Muscle of arm (tissue), 14 donors: ENCODE measurements at places on chromosomes 7 and 10. TPM values are rescaled to one million over a fixed set of nuclear protein-coding genes. Genes with fewer than 3 reads are reported as not detected.

- DNase-seq, result no peak
Measured at GRCh38 chr10:106467506-106467905, 697.0 kb downstream of the SORCS1 start.

DNA sequence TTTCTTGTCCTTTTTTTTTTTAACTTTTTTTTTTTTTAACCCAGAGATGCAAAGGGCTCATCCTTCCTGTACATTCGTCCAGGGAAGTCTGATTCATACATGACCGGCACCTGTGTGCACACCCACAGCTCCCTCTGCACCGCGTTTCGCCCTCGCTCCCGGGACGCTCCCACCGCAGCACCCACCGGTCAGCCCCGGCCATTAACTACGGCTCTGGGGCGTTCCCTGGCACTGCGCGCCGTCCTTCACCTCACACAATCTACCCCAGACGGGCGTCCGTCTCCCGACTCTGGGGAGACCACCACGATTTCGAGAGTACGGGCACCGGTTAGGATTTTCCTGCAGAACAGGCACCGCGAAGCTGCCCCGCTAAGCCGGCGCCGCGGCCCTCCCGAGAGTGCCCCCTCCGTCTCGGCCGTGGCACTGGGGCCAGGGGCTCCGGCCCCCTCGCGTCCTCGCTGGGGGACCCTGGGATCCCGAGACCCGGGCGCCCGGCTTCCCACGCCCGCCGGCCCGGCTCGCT is 452 bp downstream of the ATE1 start:
- DNase-seq, result peak; percentile 57

GRCh38 chr10:56623064-56623463 is 262.0 kb upstream of the ZWINT start:
- DNase-seq, result no peak

GRCh38 chr7:25059576-25059975 is 65.5 kb downstream of the CYCS start:
- no peak for DNase-seq

The PPP1R17 gene
- not detected for polyA plus RNA-seq

GRCh38 chr7:25500393-25500921 is 272.2 kb upstream of the NPVF start:
- DNase-seq, result no peak

The SPAG6 gene
- 6.0 TPM for polyA plus RNA-seq

DNA sequence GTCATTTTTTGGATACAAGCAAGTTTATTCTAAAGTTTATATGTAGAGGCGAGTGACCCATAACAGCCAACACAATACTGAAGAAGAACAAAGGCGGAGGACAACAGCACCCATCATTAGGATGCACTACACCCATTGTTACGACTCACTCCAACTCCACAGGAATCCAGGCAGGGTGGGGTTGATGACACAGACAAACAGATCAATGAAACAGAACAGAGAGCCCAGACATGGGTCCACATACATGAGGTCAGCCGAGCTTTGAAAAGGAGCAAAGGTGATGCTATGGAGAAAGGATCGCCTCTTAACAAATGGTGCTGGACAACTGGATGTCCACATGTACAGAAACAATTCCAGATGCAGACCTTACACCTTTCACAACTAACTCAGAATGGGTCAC is 426.4 kb downstream of the PTPRN2 start:
- no peak for DNase-seq

DNA sequence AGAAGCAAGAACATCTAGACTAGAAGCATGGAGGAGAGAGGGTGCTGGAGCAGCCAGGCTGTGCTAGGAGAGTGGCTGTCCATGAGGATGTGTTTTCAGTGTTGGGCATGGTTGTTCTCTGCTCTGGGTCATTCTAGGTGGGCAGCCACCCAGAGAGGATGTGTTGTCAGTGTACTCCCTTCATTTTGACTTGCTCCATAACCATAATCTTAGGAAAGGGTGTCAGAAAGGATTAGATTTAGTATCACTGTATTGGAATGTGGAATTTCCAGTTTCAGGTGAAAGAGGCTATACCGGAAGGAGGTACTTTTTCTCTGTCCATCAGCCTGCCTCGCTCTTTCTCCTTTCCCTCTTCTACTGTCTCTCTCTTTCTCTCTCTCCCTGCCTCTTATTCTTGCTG is 474.5 kb upstream of the PODXL start:
- no peak for DNase-seq

The CNNM1 gene
- not detected for polyA plus RNA-seq

DNA sequence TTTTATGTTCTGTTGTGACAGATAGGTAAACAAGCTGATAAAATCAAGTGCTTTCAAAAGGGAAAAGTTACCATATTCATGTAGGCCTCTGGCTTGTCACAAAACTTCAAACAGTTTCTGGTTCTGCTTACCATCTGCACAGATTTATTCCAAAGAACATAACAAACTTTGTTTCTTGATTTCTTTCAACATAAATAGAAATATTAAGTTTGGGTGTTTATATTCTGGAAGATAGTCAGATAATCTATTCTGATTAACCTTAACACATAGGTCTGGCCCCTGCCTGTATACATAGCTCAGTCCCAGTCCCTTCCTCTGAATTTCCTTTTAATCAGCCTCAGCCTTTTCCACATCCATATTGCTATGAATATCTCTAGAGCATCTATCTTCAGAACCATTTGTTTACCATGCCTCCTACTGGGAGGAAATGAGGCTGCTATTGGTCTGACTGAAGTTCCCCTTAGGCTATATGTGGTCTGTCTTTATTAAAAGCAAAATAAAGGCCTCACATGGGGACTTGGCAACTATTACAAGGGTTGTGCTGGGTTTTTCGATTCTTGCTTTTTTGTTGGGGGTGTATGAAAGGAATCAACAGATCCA is 319.0 kb downstream of the HPSE2 start:
- DNase-seq, result no peak

GRCh38 chr10:43138757-43139241 is 554 bp downstream of the CSGALNACT2 start:
- no peak for DNase-seq

The AKR1C4 gene
- not detected for polyA plus RNA-seq

The KEL gene
- 1.7 TPM for polyA plus RNA-seq

The ZFAND4 gene
- polyA plus RNA-seq, result 10.9 TPM

DNA sequence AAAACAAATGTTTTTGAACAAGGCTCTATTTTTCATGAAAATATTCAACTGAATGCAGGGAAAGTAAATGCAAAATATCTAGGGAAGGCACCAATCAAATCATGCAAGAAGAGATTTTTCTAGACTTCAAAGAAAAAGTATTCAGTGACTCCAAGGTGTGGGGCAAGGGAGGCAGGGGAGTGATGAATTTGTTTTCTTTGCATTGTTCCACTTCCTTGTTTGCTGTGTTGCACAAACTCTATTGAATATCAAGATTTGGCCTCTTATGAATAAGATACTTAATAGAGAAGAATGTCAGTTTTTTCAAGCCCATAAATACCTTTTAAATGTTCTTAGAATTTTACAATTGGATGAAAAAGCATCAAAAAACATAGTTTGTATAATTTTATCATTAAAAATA is 26.4 kb downstream of the STEAP1 start:
- no peak for DNase-seq

DNA sequence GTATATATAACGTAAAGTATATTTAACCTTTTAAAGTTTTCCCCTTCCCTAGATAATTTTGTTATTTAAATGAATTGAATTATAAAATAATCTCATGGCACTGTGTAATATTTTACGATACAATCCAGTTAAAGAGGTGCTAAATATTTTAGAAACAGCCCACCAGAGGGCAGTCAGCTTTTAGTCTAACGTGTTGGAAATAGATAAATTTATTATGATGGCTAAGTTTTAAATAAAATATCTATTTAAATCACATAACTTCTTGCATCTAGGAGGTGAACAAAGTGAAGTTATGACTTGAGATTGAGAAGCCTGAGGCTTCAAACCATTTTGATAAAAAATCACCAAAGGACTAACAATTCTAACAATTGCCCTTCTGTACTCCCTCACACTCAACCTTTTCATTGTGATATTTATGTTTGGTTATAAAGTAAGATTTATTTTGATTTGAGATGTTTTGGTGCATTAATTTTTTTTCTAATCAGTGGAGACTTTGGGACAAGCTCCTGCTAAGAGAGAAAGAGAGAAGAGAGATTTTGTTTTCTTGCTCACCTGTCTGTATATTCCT is 171.5 kb upstream of the SP4 start:
- peak; percentile 22 for DNase-seq

- no peak for DNase-seq
Measured at GRCh38 chr10:123648595-123648994, 17.6 kb upstream of the GPR26 start.

The CYP26C1 gene
- not detected for polyA plus RNA-seq
